ENCODE measurements at places on chromosomes 5 and 9. TPM values are rescaled to one million over a fixed set of nuclear protein-coding genes. Genes with fewer than 3 reads are reported as not detected.

The DBH gene
- total RNA-seq, result not detected

The CRHBP gene
- total RNA-seq, result not detected

The LTC4S gene
- 2.9 TPM for total RNA-seq

The PLAC8L1 gene
- not detected for total RNA-seq

The TAF1L gene
- total RNA-seq, result not detected
